ENCODE measurements at places on chromosomes 1 and 21.
A peak's percentile ranks its signal among the peaks of the same experiment; 100 is the strongest.

GRCh38 chr1:46802901-46803574 lies 4.2 kb downstream of the CYP4B1 start:
- no peak for DNase-seq

- DNase-seq: no peak
Observed at GRCh38 chr1:231170875-231171274, 9.0 kb downstream of the TRIM67 start.

- peak; percentile 52 for DNase-seq
Observed at GRCh38 chr1:235513495-235514366, 9.5 kb upstream of the B3GALNT2 start.

DNA sequence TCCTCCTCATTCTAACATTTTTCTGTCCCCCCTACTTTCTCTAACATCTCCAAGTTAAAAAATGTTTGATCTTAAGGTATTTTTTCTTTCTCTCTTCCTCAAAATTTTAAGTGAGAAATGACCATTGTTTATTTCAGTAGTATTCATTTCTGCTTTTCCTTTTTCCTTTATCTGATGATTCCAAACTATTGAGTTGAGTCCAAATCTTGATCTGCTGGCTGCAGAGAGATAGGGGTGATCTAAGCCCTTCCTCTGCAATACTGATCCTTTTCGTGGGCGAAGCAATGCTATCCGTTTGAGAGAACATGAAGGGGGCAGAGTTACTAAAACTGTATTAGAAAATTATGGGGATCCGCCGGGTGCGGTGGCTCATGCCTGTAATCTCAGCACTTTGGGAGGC lies 516 bp upstream of the NMNAT2 start:
- no peak for DNase-seq

DNA sequence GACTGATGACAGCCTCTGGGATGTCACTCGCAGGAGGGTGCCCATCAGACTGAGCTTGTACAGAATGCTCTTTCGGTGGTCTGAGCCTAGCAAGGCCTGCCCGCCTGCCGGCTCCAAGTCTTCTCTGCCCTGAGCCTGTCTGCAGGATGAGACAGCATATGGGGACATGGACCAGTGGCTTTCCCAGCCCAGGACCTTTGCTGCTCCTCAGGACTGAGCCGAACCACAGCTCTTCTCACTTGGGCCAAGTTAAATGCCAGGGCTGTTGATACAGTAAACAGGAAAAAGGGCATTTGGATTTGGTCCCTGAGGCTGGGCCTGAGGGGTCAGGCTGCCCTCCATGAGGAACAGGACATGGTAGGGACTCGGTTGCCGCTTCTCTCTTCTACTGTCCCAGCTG lies 64.3 kb upstream of the EPS8L3 start:
- DNase-seq: no peak

GRCh38 chr1:179251675-179252074 lies 22.2 kb upstream of the ABL2 start:
- DNase-seq: peak; percentile 4
